ENCODE measurements at places on chromosomes 2 and 18.

- DNase-seq: no peak
Observed at GRCh38 chr2:26630669-26631360, 10.4 kb downstream of the CIB4 start.

- DNase-seq: no peak
Observed at GRCh38 chr2:211429256-211429920, 873.0 kb downstream of the CPS1 start.

DNA sequence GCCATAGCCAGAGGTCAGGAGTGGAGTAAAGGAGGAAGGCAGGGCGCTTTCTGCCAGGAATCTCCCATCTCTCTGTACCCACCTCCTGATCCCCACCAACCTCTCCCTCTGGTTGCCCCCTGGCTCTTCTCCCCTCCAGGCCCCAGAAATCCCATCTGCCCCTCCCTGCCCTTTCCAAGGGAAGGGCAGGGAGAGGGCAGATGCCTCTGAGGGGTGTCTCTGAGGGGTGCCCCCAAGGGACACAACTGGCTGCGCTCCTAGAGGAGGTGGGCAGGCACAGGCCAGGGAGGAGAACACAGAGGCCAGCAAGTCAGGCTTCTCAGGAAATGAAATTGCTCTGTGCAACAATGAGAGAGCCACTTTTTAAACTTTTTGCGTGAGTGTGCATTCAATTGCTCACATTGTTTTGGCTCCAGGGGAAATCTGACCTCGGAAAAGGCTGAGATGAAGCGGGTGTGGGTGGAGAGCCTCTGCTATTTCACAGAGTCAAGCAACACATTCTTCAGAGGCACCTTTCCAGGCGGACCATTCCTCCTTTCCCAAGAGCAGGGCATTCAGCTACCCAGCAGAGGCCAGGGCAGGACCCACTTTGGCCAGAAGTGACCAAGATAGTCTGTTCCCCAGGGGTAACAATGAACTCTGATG lies 125.5 kb downstream of the SMAD7 start:
- no peak for DNase-seq

DNA sequence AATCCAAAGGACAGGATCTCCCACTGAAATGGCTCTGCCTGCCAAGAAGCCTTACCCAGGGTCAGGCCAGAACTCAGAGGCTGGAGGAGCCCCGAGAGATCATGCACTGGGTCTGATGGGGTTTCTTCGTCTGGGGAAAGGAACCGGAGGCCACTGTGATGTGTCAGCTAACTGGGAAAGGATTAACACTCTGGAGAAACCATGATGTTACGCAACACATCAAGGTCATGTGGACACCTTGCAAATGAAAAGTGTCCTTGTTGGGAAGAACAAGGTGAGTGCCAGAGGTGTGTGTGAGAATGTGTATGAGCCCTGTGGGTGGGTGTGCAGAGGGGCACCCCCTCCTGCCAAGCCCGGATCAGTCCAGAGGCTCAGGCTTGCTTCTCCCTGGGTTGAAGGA lies 86.9 kb downstream of the CRACDL start:
- DNase-seq: no peak

- no peak for DNase-seq
Observed at GRCh38 chr2:133627741-133628140, 59.5 kb upstream of the NCKAP5 start.

- peak; percentile 25 for DNase-seq
Observed at GRCh38 chr2:143954186-143954585, 565.7 kb downstream of the ZEB2 start.

- DNase-seq: no peak
Observed at GRCh38 chr2:176496761-176497160, 227.5 kb downstream of the MTX2 start.

DNA sequence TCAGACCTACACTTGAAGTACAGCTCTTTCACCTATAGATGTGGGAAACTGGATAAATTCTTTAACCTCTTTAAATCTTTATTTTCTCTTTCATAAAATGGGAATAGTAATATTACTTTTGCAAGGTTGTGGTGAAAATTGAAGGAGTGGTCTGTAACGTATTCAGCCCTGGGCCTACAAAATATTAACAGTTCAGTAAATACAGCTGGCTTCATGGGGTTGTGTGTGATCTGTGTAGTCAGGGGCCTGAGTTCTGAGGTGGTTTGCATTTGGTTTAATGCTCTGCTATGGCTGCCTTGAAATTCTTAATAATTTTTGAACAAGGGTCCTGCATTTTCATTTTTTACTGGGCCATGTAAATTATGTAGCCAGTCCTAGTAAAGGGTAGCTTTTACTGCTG lies 16.8 kb upstream of the EML6 start:
- no peak for DNase-seq

DNA sequence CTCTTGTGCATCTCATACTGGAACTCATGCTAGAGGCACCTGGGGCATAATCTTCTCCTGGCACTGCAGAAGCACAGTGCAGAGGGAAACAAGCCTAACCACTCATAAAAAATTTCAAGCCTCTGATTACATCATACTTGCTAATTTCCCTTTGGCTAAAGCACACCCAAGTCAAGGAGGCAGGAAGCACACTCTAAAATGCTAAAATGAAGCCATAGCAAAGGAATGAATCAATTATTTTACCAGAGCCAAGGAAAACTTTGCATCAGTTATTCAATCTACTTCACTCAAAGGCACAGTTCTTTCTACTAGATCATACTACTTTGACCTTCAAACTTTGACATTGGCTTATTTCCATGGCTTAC lies 79.6 kb upstream of the SPOPL start:
- DNase-seq: no peak

- DNase-seq: no peak
Observed at GRCh38 chr2:131521961-131522781, 5.5 kb upstream of the CCDC74A start.

- peak; percentile 15 for DNase-seq
Observed at GRCh38 chr2:108184419-108184818, 55.3 kb upstream of the SULT1C3 start.

DNA sequence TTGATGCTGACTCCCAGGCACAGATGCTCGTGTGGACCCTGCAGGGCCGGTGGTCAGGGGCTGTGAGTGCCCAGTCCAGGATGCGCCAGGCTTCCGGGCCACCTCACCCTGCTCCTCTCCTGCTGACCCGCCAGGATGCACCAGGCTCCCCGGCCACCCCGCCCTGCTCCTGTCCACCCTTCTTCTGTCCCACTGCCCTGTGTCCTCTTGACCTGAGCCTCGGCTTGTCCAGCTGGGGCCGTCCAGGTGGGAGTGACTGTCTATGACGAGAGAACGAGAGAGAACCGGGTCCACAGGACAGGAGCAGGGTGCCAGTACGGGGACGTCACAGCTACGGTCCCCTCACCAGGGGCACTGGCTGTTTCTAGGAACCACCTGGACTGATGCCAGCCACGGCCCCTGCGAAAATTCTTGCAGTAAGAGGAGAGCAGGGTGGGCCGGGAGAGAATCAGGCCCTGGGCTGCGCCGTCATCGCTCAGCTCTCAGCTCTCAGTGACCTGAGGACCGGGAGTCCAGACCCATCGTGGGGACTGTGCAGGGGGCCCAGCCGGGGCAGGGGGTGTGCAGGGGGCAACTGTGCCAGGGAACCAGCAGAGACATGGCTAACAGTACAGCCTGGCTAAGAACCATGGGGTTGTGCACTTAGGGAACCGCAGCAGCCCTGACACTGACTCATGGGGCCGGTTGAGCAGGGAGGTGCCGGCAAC lies 12.9 kb upstream of the NFATC1 start:
- DNase-seq: no peak

GRCh38 chr2:127733113-127733815 lies 32.0 kb downstream of the SFT2D3 start:
- DNase-seq: no peak

DNA sequence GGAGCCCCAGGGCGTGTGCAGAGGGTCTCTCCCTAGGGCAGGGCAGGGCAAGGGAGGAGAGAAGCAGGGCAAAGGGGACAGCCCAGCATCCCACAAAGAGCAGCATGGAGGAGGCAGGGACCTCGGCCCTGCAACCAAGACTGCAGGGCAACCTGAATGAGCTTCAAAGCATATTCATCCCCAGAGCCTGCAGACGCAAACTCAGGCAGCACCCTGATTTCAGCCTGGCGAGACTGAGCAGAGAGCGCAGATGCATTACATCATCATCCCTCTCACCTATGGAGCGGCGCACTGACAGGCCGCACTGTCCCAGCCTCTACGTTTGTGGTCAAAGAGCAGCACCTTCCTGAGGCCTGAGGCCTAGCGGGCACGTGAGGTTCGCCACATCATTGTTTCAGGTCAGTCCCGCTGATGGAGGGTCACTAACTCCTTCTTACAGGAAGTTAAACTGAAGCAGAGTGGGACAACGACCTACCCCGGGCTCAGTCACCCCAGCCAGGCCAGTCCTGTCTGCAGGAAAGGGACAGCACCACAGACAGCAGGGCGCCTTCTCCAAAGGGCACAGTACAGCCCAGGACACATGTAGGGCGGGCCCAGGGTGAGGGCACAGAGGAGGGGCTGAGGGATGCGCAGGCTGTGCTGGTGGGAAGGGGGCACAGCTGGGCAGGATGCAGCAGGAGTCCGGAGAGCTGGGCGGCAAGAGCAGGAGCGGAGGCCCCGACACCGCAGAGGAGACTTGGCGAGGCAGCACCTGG lies 67.2 kb upstream of the RAB6C start:
- DNase-seq: no peak

- no peak for DNase-seq
Observed at GRCh38 chr2:166614503-166614902, 120.5 kb upstream of the SCN7A start.

GRCh38 chr2:237457388-237457941 lies 29.6 kb upstream of the MLPH start:
- DNase-seq: no peak
